ENCODE measurements at places on chromosomes 7 and 10.
A peak's percentile ranks its signal among the peaks of the same experiment; 100 is the strongest.

- peak; percentile 79 for DNase-seq
- peaks cover 22% of the 10 kb centered on the region for H3K4me1 ChIP-seq
- peak overlapping the region; percentile 85 for H3K27ac ChIP-seq
- peak overlapping the region; percentile 52 for H3K4me3 ChIP-seq
- no peaks in the 10 kb centered on the region for H3K36me3 ChIP-seq
Measured at GRCh38 chr10:127990846-127991542, 84.1 kb downstream of the PTPRE start.

- H3K4me3 ChIP-seq, result peak overlapping the region; percentile 59
- DNase-seq, result peak; percentile 86
- no peaks in the 10 kb centered on the region for H3K27me3 ChIP-seq
- peak overlapping the region; percentile 96 for H3K27ac ChIP-seq
Measured at GRCh38 chr7:130994378-130995115, 260.5 kb upstream of the KLF14 start.

DNA sequence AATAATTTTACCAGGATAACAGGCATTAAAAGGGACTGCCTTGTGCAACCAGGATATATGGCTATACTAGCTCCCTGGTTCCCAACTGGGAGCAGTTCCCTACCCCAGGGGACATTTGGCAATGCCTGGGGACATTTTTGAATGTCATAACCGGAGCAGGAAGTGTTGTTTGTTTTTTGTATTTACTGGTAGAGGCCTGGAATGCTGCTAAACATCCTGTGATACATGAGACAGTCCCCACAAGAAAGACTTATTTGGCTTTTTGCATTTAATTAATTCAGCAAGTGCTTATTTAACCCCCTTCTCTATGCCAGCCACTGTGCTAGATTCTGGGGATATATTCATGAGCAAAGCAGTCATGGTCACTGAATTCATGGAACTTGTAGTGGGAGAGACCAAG is 181.2 kb downstream of the BBS9 start:
- no peaks in the 10 kb centered on the region for H3K4me1 ChIP-seq
- no peak for DNase-seq
- H3K4me3 ChIP-seq, result no peak overlapping the region
- H3K36me3 ChIP-seq, result no peaks in the 10 kb centered on the region
- H3K27ac ChIP-seq, result no peak overlapping the region
- no peaks in the 10 kb centered on the region for H3K27me3 ChIP-seq

DNA sequence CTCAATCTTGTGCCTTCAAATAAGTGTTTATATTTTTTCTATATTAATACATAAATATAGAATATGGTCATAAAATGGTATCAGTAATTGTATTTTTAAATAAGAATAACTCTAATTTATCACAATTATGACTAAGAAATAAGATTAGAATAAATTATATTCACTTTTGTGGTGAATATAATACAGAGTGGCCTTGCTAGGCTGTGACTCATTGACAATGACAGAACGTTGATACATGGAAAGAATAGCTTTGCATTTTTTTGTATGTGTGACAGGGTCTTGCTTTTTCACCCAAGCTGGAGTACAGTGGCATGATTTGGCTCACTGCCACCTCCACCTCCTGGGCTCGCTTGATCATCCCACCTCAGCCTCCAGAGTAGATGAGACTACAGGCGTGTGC is 47.8 kb upstream of the PCLO start:
- no peaks in the 10 kb centered on the region for H3K4me1 ChIP-seq
- no peak overlapping the region for H3K4me3 ChIP-seq
- H3K36me3 ChIP-seq, result peaks cover 6% of the 10 kb centered on the region
- no peak for DNase-seq
- no peak overlapping the region for H3K27ac ChIP-seq
- H3K27me3 ChIP-seq, result peaks cover 42% of the 10 kb centered on the region

DNA sequence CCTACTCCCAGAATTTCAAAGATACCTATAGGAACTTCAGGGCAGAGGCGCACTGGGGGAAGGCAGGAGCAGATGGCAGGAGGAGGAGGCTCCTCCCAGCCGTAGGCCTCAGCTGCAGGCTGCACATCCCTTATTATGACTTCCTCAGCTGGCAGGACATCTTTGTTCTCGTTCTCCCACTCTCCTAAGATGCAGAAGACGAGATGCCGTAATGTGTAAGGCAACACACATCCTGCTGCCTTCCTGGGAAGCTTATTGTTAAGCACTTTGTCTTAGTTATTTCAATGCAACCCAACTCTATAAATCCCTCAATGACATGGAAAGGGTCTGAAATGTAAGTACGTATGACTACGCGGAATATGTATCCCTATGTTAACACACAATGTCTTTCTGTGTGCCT is 599.8 kb upstream of the MGMT start:
- DNase-seq, result no peak
- H3K4me1 ChIP-seq, result peaks cover 6% of the 10 kb centered on the region
- no peak overlapping the region for H3K27ac ChIP-seq
- H3K36me3 ChIP-seq, result no peaks in the 10 kb centered on the region

DNA sequence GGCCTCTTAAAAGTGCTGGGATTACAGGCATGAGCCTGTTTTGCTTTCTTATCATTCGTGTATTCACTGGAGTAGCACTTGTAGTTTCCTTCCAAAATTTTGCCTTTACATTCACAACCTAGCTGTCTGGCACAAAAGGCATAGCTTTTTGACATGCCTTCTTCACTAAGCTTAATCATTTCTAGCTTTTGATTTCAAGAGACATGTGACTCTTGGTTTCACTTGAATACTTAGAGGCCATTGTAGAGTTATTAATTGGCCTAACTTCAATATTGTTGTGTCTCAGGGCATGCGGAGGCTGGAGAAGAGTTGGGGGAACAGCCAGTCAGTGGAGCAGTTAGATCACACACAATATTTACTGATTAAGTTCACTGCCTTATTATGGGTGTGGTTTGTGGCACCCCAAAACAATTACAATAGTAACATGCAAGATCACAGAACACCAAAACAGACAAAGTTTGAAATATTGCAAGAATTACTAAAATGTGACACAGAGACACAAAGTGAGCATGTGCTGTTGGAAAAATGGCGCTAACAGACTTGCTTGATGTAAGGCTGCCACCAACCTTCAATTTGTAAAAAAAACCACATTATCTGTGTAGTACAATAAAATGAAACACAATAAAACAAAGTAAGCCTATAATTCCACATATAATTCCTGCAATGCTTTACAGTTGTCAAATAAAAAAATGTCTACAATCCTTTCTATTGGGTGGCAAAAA is 43.1 kb downstream of the BRAF start:
- DNase-seq, result no peak
- H3K27me3 ChIP-seq, result no peaks in the 10 kb centered on the region

DNA sequence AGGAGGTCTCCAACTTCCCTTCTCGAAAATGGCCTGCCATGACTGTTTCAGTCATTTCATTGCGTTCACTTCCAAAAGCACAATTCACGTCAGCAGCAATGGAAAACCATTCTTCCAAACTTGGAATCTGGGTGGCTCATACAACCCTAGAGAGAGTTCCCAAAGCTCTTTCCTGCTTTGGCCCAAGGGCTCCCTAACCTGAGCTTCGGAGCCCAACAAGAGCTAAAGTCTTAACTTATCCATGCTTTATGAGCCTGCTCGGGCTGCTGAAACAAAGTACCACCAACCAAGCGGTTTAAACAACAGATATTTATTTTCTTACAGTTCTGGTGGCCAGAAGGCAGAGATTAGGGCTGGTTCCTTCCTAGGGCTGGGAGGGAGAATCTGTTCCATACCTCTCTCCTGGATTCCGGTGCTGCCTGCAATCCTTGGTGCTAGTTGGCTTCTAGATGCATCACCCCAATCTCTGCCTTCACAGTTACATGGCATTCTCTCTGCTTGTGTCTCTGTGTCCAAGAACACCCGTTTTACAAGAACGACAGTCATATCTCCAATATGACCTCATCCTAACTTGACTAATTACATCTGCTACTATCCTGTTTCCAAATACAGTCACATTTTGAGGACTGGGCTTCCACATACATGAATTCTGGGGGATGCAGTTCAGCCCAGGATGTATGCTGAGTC is 33.5 kb downstream of the CAMK2B start:
- no peaks in the 10 kb centered on the region for H3K36me3 ChIP-seq
- H3K4me3 ChIP-seq, result no peak overlapping the region
- no peaks in the 10 kb centered on the region for H3K4me1 ChIP-seq
- no peak overlapping the region for H3K27ac ChIP-seq
- DNase-seq, result no peak

DNA sequence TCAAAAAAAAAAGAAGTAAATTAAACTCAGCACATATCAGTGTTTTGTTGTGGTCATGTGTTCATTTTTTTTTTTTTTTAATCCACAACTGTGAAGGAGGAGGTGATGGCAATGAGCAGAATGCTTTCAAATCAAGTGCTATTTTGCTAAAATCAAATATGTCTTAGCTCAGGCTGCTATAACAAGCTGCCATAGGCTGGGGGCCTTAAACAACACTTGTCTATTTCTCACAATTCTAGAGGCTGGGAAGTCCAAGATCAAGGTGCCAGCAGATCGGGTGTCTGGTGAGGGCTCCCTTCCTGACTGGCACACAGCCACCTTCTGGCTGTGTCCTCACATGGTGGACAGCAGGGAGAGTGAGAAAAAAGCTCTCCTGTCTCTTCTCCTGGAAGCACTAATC is 203.9 kb downstream of the FAM107B start:
- no peaks in the 10 kb centered on the region for H3K36me3 ChIP-seq
- peak overlapping the region; percentile 87 for H3K27ac ChIP-seq
- H3K4me1 ChIP-seq, result peaks cover 15% of the 10 kb centered on the region
- DNase-seq, result no peak

DNA sequence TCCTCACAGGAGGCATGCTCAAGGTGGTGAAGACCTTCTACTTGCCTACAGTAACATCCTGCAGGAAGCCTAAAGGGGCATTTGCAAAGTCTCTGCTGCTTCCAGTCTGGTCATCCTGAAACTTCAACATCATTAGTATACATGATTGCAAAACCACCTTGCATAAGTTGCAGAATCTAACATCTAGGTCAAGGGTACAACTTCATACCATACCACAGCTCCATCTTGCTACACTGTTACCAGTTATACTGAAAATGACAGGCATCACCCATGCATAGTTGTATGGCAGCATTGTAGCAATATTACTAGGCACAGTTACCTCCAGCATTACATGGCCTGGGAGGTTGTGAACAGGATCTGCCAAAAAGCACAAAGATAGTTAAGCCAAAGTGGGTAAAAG is 13.7 kb upstream of the MACROH2A2 start:
- no peaks in the 10 kb centered on the region for H3K36me3 ChIP-seq
- no peak overlapping the region for H3K27ac ChIP-seq
- H3K4me3 ChIP-seq, result no peak overlapping the region
- H3K4me1 ChIP-seq, result no peaks in the 10 kb centered on the region
- no peak for DNase-seq
- peaks cover 12% of the 10 kb centered on the region for H3K27me3 ChIP-seq

GRCh38 chr10:24908793-24909423 is 43.5 kb downstream of the PRTFDC1 start:
- H3K4me1 ChIP-seq, result peaks cover 18% of the 10 kb centered on the region
- no peaks in the 10 kb centered on the region for H3K36me3 ChIP-seq
- DNase-seq, result peak; percentile 75

GRCh38 chr7:124171068-124171467 is 138.2 kb upstream of the TMEM229A start:
- no peaks in the 10 kb centered on the region for H3K36me3 ChIP-seq
- H3K27me3 ChIP-seq, result no peaks in the 10 kb centered on the region
- H3K27ac ChIP-seq, result no peak overlapping the region
- H3K4me1 ChIP-seq, result no peaks in the 10 kb centered on the region

DNA sequence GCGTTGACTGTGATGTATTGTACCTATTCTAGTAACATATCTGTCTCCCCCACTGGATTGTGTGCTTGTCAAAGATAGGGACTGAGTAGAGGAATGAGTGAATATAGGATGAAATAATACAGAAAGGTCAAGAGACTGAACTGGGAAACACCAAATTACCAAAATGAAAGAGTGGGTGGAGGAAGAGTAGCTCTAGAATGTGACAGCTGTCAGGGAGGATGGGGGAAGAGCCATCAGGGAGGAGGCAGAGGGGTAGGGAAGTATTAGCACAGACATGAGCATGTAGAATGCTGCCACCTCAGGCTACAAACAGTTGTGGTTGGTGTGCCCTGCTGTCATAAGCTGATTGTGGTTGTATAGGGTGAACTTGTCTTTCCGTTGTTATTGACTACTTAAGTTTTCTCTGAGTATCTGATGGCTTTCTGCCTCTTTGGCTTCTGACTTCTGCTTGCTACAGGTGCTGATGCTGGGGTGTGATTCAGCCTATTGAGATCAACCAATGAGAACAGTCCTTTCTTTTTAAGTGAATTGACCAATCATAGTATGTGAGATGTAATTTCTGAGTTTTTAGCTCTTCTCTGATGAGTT is 5.6 kb downstream of the CCSER2 start:
- no peak overlapping the region for H3K27ac ChIP-seq
- no peaks in the 10 kb centered on the region for H3K27me3 ChIP-seq
- H3K4me3 ChIP-seq, result no peak overlapping the region
- DNase-seq, result peak; percentile 26
- H3K4me1 ChIP-seq, result peaks cover 28% of the 10 kb centered on the region

DNA sequence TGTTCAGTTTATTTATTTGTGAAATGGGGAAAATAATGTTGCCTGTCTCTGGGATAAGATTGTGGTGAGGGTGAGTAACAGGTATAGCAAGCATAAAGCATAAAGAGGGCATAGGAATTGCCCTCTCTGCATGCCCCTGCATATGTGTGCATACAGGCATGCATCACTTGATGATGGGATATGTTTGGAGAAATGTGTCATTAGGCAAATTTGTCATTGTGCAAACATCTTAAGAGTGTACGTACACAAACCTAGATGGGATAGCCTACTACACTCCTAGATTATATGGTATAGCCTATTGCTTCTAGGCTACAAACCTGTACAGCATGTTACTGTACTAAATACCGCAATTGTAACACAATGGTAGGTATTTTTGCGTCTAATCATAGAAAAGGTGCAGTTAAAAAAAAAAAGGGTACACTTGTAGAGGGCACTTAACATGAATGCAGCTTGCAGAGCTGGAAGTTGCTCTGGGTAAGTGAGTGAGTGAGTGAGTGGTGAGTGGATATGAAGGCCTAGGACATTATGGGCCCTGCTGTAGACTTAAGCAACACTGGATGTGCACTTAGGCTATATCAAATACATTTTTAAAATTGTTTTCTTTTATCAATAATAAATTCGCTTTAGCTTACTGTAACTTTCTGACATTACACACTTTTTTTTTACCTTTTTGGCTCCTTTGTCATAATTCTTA is 386.5 kb upstream of the ANKRD30A start:
- no peak overlapping the region for H3K4me3 ChIP-seq
- H3K36me3 ChIP-seq, result no peaks in the 10 kb centered on the region
- H3K4me1 ChIP-seq, result no peaks in the 10 kb centered on the region
- DNase-seq, result no peak

DNA sequence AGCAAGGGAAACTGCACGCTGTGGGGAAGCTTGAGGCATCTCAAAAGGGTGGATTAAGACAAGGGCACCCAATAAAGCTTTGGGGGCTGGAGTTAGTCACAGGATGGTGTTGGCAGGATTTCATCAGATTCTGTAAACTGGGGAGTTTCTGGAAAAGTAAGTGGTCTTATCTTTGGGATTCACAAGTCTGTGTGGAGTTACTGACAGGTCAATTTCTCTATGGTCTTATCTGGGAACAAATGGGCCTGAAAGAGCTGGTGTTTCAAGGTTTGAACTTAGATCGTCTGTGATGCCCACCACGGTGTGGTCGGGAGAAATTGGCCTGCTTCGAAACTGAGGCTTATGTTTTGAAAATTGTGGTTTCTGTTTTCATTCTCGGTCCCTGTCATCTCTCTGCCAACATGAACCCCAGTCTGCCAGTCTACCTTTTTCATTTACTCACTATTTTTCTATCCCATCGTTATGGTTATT is 23.8 kb upstream of the AOAH start:
- peak overlapping the region; percentile 33 for H3K27ac ChIP-seq
- H3K4me1 ChIP-seq, result peaks cover 30% of the 10 kb centered on the region
- H3K36me3 ChIP-seq, result no peaks in the 10 kb centered on the region
- H3K27me3 ChIP-seq, result no peaks in the 10 kb centered on the region
- no peak overlapping the region for H3K4me3 ChIP-seq
